ENCODE measurements at places on chromosomes 1 and 21. TPM values are rescaled to one million over a fixed set of nuclear protein-coding genes. Genes with fewer than 3 reads are reported as not detected.

Gene CADM3
- 6.2 TPM for total RNA-seq

Gene DSTYK
- 13.6 TPM for total RNA-seq

Gene VCAM1
- total RNA-seq, result 9.1 TPM

Gene NEXN
- 17.9 TPM for total RNA-seq

Gene CLIC6
- 21.0 TPM for total RNA-seq

Gene AGMAT
- total RNA-seq, result 0.35 TPM

Gene BCL2L15
- total RNA-seq, result 2.3 TPM

Gene PRAMEF15
- total RNA-seq, result not detected

Gene UBASH3A
- total RNA-seq, result 0.67 TPM

Gene PADI1
- total RNA-seq, result not detected

Gene OR6K3
- total RNA-seq, result not detected

Gene CLSTN1
- total RNA-seq, result 73.1 TPM

Gene CNKSR1
- 17.2 TPM for total RNA-seq
